Stimulated activated CD4-positive, alpha-beta T cell treated with anti-CD3 and anti-CD28 coated beads, Interleukin-4, amount 100 ng/mL, for 24 hours (primary cell): ENCODE measurements at places on chromosomes 3 and 15.
A peak's percentile ranks its signal among the peaks of the same experiment; 100 is the strongest.

GRCh38 chr15:70535071-70535954 lies 228.0 kb downstream of the UACA start:
- DNase-seq, result peak; percentile 47

DNA sequence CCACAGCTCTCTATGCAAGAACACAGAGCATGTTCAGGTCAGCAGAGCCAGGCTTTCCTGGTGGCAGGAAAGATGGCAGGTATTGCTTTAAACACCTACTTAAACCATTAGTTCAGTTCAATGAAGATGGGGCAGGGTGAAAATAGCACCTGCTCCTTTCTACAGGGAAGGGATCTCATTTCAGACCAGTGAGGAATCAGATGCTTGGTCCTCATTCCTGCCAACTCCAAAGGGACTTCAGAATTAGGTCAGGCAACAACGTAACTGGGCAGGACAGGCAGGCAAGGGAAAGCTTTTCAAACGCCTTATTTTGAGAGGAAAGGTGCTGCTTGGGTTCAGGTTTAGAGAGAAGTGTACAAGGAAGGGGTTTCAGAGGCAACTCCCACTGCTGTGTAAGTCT lies 12.6 kb upstream of the RPS17 start:
- no peak for DNase-seq

DNA sequence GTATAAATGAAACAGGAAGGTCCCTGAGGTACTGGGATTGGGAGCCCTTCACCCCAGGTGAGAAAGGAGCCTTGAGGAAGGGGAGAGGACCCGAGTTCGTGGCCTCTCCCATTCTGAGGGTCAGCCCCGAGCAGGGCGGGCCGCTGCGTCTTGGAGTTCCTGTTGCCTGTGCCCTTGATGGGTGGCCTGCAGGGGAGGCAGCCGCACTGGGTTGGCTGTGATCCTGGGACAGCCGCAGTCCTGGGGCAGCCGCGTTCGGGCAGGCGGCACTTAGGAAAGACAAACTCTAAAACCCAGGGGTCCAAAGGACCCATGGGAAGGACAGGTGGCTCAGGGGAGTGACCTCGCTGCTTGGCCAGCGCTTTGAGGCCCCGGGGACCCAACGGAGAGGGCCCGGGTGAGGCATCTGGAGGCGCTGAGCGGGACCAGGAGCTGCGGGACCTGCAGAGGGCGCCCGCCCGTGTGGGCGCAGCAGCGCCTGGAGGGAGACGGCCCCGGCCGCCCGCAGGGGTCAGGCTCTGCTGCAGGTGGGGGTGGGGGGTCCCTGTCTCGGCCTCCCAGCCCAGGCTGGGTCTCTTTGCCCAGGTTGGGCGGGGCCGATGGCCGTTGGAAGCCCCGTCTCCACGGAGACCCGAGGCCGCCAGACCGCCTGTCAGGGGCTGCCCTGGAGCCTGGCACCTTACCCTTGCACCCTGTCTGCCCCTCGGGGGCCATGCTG lies 65.1 kb downstream of the HMCES start:
- peak; percentile 19 for DNase-seq

GRCh38 chr15:66775127-66776105 lies 73.4 kb downstream of the SMAD6 start:
- DNase-seq, result no peak

GRCh38 chr3:189305412-189305811 lies 133.6 kb downstream of the TPRG1 start:
- DNase-seq, result no peak

GRCh38 chr3:124486324-124486723 lies 243.9 kb upstream of the UMPS start:
- no peak for DNase-seq

GRCh38 chr3:151145713-151146070 lies 57.3 kb downstream of the GPR171 start:
- no peak for DNase-seq

DNA sequence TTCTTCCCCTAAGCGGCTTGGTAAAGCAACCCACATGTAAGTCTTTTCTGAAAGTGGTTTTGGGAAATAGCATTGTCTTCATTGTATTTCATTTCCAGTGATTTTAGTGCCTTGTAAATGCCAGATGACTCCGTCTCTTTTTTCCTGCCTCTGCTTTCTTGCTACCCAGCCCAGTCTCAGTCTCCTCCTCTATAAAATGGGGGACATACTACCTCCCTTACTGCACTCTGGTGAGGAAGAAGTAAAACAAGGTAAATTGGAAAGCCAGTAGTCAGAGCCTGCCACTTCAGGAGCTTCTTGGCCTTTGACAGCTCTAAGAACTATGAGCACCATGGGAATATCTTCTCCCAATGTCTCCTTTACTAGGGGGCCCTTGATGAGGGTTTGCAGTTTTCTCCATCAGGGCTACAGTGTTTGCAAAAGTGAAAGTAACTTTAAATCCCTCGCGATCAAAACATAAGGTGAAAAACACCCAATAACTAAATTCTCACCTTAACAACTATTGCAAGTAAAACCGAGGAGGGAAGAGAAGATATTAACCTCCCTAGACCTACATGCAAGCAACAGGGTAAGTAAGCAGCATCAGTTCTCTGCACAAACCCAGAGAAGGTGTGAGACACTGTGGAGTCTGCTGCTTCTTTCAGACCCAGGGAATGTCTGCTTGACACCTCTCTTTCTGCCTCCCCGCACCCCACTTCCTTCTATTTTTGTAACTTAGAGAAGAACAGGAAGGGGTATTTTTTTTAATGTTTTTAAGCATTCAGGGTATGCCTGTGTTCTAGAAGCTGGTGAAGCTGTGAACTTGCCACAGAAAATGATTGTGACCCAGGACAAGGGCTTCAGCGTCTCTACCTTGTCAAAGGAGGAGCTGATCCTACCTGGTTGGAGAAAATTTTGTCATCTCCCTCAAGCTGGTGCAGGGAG lies 159.1 kb upstream of the EOMES start:
- DNase-seq, result peak; percentile 22

DNA sequence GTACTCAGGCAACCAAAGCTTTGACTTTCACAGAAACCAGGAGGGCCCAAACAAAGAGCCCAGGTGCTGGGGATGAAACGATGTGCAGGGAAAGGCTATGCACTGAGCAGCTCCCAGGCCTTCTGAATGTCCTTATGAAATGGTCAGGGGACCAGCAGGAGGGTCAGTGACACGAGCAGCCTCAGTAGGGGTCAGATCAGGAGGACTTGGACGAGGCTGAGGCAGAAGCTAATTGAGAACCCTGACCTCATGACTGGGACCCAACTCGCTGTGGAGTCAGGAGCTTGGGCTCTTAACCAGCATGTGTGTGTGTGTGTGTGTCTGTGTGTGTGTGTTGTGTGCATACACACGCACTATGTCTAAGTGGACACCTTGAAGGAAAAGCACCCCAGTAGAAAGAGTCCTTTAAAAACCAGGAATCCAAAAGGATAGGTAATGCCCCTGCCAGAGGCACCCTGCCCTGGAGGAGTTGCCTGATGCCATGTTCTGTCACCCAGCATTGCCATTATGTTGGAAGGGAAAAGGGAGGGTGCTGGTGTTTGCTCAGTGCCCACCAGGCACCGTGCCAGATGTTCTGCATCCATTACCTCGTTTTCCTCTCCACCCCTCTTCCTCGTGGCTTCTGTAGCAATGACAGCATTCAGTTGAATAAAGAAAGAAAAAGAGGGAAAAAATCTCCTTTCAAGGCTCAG lies 50.9 kb downstream of the CORO2B start:
- no peak for DNase-seq

- DNase-seq, result no peak
Measured at GRCh38 chr15:58179206-58179605, 41.0 kb downstream of the AQP9 start.

DNA sequence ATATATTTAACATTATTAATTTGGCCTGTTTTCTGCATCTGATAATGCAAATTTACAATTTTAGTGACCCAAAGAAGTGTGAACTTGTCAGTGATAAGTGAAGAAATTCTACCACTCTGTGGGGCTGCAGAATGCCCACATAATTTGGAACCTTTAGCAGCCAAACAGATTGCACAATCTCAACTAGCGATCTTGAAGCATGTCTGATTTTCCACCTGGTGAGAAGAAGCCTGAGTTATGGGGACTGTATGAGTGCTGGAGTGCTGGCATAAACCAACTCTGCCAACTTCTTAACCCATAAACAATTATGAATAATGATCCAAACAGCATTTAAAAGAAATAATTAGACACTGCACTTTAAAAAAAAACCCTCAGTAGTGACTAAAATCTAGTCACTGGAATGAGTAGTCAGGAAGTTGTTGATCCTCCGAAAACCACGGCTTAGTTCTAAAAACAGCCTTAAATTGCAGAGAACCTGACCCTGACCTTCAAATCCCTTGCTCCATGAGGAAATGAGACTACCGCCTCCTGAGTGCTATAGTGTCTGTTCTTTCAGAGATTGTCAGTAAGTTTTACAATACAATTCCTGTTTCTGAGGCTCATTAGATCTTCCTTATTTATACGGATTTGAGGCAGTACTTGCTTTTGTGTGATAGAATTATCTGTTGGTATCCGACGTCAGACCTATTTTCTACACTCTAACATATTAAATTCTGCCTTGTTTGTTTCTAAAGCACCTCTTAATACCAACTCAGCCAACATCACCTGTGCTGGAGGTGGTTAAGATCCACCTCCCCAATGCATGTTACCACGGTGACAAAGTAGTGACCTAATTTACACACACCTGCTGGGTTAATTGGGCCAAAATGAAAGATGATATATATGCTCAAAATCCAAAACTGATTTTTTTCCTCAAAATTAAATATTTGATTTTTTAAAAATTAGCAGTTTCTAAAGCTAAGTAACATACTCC lies 267.7 kb downstream of the ZBTB20 start:
- DNase-seq, result no peak

GRCh38 chr15:91711384-91712033 lies 142.0 kb upstream of the SLCO3A1 start:
- no peak for DNase-seq

DNA sequence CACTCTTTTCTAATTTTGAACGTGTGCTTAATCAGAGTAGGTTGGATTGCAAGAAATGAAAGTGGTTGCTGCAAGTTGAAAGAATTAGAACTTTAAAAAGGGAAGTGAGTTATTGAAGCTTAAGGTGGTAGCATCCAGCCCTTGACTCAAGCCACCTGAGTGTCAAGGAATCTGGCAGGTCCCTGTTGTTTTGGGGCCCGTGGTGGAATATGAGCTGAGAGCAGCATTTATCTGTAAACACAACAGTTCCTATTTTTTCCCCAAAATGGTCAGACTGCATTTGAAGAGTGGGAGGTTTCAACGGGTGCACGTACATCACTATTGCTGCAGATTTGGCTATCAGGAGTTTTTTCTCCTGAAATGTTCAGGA lies 1.7 kb downstream of the ITPR1 start:
- DNase-seq, result no peak

GRCh38 chr3:52705688-52706686 lies at the start of the genes GLT8D1 and SPCS1:
Gene GLT8D1 (minus strand): TSS chr3:52705791. CDS start chr3:52700460, 5,331 bp downstream.
Gene SPCS1 (plus strand): TSS chr3:52706106. CDS start chr3:52706247, 141 bp downstream.
- DNase-seq, result peak; percentile 85

GRCh38 chr3:37129871-37130270 lies 44.5 kb downstream of the LRRFIP2 start:
- DNase-seq, result no peak

- no peak for DNase-seq
Measured at GRCh38 chr3:56254835-56255234, 213.4 kb downstream of the ERC2 start.

- no peak for DNase-seq
Measured at GRCh38 chr3:130340766-130341165, 4.7 kb upstream of the COL6A5 start.

DNA sequence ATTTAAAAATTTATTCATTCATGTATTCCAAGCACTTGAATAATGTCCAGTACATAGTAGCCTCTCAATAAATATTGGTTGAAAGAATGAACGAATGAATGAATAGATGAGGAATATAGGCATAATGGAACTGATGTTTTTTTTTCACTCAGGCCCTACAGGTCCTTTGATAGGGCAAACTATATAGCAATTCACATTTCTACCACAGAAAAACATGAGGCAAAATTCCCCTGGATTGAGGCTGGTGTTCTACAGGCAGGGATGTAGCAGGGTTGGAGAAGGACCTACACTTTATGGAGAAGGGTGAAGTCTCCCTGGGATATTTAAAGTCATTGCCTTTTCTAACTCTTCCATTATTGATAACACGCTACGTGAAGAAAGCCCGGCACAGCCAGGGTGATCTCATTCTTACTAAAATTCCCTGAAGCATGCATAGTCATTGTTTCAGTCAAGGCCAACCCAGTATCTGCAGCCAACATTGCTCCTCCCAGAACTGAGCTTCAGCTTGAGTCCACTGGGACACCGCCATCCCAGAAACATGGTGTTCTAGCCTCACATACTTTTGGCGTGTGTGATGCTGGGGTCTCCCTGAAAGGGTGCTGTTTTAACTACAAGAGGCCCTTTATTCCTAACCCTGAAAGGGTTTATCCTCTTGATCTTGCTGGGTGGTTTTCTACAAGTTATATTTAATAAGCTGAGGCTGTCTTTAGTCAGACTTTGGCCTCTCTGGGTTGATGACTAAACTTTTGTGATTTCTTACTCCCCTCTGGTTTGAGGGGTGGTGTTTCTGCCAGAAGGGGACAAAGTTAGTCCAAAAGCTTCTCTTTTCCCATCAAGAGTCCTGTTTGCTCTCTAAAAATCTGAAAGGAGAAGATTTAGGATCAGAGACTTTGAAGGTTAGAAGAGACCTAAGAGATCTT lies 25.9 kb upstream of the FBN1 start:
- DNase-seq, result no peak

GRCh38 chr3:248864-249520 lies 52.4 kb downstream of the CHL1 start:
- no peak for DNase-seq

- no peak for DNase-seq
Measured at GRCh38 chr3:99943931-99944761, 126.5 kb downstream of the CMSS1 start.

DNA sequence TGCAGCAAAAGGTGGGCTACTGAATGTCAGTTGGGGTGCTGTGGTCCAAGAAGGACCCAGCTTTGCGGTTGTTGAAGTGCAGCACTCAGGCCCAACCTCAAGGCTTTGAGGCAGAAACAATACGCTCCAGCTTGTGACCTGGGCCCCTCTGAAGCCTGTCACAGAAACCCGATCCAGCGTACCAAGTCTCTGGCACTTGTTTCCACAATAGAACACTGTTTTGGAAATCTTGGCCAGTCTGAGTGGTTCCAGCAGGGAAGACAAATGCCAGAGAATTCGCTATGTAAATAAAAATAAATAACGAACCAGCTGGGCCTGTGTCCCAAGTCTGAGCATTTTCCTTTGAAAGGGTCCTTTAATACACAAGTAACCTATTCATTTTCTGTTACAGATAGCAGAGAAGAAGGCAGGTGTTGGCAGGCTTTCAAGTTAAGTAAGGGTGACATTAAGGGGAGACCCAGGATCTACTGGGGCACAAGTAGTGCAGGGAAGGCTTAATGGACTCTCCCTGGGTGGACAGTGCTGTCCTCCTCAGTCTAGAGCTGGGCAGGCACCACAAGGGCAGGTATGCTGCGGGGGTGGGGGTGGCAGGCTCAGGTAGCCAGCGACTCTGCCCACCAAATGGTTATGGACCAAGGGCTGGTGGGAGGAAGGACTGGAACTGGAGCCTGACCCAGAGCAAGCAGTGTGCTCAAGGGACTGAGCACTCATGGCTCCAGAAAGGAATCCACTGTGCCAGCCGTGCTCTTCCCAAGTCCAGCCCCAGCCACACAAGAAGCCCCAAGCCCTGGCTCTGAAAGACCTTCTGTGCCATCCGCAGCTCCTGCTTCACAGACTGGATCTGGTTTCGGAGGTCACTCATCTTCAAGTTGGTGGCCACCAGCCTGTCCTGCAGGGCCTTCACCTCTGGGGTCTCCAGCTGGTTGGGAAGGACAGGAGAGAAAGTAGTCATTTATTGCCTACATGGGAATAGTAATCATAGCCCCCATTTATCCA lies 26.3 kb downstream of the CCDC13 start:
- no peak for DNase-seq
